ENCODE measurements at places on chromosomes 2 and 18. TPM values are rescaled to one million over a fixed set of nuclear protein-coding genes. Genes with fewer than 3 reads are reported as not detected.

- no peak for DNase-seq
Observed at GRCh38 chr2:241728627-241729026, 5.8 kb upstream of the D2HGDH start.

ARL6IP6 gene
- polyA plus RNA-seq = 11.4 TPM

GRCh38 chr2:224393157-224393872 lies 8.6 kb downstream of the FAM124B start:
- DNase-seq = no peak

- no peak for DNase-seq
Observed at GRCh38 chr18:58915006-58915799, 50.5 kb downstream of the ZNF532 start.

DNA sequence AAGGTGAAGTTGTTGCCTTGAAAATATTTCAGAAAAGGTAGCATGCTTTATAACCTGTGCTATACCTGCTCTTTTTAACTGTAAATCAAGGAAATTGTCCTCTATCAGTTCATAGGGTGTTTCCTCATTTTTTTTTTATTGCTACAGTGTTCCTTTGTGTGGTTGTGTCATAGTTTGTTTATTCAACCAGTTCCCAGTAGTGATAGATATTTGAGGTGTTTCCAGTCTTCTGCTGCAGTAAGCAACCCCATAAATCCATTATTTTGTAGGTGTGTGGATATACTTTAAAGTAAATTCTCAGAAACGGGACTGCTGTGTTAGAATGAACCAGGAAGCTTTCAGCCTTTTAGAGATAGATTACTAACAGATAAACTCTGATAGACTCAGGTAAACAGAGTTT lies 39.6 kb downstream of the SEMA4F start:
- no peak for DNase-seq

GRCh38 chr2:236658974-236659757 lies 89.5 kb downstream of the ACKR3 start:
- no peak for DNase-seq

GRCh38 chr2:107806901-107807300 lies 19.8 kb upstream of the RGPD4 start:
- DNase-seq = no peak

GRCh38 chr2:240069829-240070228 lies 16.5 kb upstream of the OR6B3 start:
- DNase-seq = no peak

DNA sequence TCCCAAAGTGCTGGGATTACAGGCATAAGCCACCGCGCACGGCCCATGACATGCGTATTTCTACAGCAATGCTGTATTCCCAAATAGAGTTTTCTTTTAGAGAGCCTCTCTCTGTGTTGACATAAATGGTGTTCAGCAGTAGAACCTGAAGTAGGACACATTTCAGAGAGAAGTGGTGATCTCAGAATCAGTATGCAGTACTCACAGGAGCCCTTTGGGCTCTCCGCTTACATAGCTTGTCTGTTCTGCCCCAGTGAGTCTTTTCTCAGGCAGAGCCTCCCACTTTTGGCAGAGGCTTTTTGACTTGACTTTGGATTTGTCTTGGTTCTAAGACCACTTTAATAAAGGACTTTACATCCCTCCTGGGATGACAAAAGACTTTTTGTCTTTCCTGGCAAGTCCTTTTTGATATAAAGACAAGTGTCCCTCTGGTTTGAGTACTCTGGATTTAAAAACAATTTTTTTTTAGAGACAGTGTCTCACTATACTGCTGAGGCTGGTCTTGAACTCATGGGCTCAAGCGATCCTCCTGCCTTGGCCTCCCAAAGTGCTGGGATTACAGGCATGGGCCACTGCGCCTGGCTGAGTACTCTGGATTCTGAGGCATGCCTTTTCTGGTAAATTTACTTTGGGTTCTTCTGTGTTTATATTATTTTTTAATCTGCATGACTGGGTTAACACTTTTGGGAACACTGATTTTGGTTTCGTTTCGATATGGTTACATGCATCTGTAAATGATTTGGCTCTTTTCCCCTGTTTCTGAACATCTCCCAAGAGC lies 113.3 kb downstream of the SMAD2 start:
- peak; percentile 25 for DNase-seq

- no peak for DNase-seq
Observed at GRCh38 chr2:233433794-233434193, 79.5 kb downstream of the DGKD start.

GRCh38 chr2:95040426-95040825 lies 14.9 kb downstream of the MAL start:
- no peak for DNase-seq

DNA sequence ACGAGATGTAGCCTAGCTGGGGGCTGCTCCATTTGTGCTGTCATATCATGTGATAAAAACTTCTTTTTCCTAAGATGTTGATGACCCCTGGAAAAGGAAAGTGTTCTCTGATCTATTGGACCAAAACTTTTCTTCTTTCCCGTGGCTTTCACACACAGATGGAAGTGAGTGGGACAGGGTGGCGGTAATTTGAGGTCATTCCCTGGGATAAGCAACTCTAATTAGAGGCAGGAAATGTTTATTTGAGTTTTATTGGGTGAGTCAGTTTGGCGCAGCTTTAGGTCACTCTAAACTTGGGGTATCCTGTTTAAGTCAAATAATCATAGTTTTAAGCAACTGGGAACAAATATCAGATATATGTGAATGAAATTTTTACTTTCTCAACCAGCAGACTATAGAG lies 221.0 kb upstream of the EPAS1 start:
- DNase-seq = no peak

GRCh38 chr2:71891719-71892422 lies 255.8 kb downstream of the CYP26B1 start:
- no peak for DNase-seq

ZNF892 gene
- polyA plus RNA-seq = 0.24 TPM
